ENCODE measurements at places on chromosomes 3 and 15.

DNA sequence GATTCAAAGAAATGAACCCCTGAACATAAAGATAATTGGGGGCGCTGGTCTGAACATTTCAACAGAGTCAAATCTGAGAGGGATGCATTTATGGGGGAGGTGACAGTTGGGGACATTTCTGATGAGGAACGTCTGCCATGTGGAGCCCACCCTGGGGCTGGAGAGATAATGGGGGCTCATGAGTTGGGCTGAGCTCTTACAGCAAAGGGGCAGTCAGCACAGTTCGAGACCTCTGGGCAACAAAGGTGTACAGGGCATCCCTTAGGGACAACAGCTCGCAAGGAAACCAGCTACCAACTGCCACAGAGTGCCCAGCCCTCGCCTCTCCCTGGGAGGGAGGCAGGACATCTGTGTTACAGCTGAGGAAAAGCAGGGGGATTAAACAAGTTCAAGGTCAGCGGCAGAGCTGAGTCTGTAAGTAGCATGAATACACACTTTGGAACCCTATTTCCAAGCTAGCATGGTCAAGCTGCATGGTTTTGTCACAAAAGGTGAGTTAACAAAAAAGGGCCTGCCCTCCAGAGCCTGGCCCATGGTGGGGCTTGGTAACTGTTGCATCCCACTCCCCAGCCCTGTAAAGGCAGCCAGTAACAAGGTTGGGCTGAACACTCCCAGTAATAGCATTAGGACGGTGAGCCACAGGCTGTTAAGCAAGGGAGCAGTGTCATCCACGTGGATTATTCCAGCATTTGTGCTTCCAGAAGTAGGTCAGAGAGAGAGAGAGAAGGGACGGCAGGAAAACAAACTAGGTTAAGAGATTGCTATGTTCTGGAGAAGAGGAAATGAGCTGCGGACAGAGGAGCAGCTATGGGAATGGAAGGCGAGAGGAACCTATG lies 4.3 kb downstream of the GNB5 start:
- no peak for DNase-seq

DNA sequence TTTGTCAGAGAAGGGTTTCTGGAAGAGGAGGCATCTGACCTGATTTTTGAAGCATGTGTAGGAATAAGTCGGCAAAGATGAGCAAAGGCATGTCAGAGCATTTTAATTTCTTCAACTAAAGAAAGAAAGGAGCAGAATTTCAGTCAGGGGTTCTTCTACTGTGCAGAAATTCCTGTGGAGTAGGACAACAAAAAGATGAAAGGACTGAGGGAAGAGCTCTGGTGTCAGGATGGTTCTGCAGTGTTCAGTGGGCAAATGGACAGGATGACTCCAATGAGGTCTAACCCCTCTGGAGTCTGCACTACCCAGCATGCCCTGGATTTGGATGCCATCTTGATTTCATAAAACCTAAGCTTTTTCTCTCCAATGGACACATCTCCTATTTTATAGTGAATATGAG lies 47.7 kb upstream of the SIAH2 start:
- DNase-seq, result no peak

- no peak for DNase-seq
Observed at GRCh38 chr15:29750754-29751153, 71.5 kb downstream of the TJP1 start.

- DNase-seq, result peak; percentile 49
Observed at GRCh38 chr15:88897456-88898194, 2.3 kb upstream of the HAPLN3 start.

- no peak for DNase-seq
Observed at GRCh38 chr3:158696618-158697017, 24.2 kb upstream of the LXN start.

DNA sequence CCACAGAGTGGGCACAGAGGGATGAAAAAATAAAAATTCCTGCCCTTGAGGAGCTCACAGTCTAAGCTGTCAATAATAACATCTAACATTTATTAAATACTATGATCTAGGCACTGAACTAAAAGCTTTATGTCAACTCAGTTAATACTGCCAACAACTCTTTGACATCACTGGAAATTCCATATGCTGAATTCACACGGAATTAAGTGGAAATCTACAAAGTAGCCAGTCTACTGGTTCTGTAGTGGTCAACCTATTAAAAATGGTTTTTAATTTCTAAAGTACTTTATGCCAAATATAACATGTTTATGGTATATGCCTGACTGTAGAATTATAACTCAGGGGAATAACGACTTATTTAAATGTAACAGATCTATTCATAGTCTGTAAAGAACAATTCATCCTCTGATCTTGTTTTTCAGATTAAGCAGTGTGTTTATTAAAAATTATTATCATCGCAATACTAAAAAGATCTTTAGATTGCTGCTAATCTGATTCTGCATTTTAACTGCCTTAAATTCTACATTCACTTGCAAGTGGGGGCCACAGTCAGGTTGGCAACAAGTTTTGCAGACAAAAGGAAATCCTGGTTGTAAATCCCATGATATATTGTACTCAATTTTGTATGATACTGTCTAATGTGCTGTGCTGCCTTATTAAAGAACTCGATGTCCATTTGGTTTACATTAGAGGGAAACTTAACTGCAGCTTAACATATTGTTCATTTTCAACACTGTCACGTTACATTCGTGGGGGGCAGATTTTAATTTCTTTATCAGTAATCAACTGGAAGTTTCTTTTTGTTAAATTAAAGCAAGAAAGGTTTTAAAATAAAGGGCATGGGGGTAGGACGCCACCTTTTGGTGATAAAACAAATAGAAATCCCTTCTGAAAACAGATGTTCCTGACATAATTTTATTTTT lies 2.6 kb upstream of the FOXP1 start:
- DNase-seq, result no peak

- peak; percentile 28 for DNase-seq
Observed at GRCh38 chr3:128804017-128804810, 75.2 kb upstream of the ACAD9 start.

- DNase-seq, result no peak
Observed at GRCh38 chr3:160665784-160666526, 11.0 kb upstream of the ARL14 start.

DNA sequence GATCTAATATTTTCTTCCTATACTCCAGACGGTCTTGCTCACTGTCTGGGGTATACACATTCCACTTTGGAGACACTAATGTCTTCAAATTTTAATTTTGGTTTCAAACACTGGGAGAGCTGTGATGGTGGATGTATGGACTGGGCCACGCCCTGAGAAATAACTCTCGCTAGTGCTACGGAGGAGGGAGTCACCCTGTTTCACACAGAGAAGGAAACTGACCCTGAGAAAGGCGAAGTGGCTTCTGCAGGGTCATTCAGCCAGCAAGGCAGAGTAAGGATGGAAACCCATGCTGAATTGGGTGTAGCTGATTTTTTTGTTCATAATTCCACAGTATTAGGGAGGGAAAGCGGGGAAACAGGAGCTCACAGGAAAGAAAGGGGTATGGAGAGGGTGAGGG lies 8.6 kb upstream of the SKIC8 start:
- DNase-seq, result no peak

GRCh38 chr3:98445949-98446406 lies 17.0 kb upstream of the OR5K1 start:
- no peak for DNase-seq

DNA sequence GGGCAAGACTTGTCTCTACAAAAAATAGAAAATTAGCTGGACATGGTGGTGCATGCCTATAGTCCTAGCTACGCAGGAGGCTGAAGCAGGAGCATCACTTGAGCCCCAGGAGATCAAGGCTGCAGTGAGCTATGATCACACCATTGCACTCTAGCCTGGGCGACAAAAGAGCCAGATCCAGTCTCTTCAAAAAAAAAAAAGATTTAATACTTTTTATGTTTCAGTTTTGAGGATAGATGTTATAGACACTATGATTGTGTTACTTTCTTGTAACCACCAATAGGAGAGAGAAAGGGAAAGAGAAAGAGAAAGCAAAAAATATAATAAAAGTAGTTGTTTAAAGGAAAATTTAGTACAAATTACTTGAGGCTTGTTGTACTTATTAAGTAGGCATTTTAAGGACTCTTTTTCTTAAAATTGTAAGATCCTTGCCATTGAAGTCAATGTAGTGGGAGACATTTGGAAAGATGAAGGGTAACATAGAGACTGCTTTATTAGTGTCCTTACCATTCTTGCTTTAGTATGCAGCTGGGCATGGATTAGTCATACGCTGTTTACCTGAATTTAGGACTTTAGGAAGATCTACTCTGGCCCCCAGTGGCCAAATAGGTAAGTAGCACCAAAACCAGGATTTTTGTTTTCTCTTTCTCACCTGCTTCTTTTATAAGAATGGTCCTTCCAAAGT lies 35.1 kb upstream of the ZDHHC23 start:
- peak; percentile 33 for DNase-seq

DNA sequence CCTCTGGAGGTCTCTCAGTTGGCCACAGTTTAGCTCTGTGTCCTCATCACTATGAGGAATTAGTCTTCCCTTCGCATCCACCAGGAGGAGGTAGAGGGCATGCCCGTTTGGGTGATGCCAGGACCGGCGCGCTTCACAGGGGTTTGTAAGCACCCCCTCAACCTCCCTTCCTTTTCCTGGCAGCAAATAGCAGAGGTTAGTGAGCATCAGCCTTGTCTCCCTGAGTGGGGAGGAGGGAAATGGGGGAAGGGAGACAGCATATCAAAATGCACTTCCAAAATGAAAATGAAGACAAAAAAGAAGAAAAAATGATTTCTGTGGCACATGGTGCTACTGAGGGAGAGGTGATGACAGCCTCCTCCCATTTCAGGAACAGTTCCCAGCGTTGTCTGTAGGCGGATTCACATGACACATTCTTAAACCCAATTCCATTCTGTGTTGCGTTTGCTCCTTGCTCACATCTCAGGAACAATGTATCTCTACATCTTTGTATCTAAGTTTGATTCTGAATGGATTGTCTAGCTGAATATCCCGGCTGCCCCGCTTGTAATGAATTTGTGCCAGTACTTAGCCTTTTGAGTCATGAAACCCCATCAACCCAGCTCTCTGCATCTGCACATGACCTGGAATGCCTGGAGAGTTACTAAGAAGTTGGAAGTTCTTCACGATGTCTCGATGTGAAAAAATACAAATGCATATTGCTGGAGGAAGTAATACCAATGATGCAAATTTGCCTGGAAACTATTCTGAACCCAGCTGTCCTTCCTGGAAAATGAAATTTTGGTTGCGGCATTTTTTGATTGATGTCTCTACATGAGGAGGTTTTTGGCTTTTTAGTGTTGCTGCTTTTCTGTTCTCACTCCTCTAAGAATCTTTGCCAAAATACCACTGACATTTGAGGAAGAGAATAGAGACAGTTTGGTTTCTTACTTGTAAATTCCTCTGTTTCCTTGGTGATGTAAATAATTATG lies 45.2 kb downstream of the TYRO3 start:
- DNase-seq, result peak; percentile 40

DNA sequence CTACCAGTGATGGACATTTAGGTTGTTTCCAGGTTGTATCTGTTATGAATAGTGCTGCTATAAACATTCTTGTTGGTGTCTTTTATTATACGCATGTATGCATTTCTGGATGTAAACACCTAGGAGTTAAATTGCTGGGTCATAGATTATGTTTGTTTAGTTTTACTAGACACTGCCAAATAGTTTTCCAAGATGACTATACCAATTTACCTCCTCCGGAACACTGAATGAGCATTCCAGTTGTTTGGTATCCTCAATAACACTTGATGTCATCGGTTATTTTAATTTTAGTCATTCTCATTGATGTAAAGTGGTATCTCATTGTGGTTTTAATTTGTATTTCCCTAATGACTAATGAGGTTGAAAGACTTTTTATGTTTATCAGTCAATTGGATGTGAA lies 36.6 kb upstream of the ARID3B start:
- DNase-seq, result no peak

GRCh38 chr3:194761384-194761783 lies 75.7 kb downstream of the FAM43A start:
- DNase-seq, result no peak

GRCh38 chr15:60155661-60156060 lies 151.6 kb downstream of the FOXB1 start:
- DNase-seq, result no peak

- no peak for DNase-seq
Observed at GRCh38 chr3:64462203-64462602, 225.6 kb downstream of the ADAMTS9 start.

- DNase-seq, result peak; percentile 10
Observed at GRCh38 chr3:138332472-138333073, 2.9 kb upstream of the NME9 start.

DNA sequence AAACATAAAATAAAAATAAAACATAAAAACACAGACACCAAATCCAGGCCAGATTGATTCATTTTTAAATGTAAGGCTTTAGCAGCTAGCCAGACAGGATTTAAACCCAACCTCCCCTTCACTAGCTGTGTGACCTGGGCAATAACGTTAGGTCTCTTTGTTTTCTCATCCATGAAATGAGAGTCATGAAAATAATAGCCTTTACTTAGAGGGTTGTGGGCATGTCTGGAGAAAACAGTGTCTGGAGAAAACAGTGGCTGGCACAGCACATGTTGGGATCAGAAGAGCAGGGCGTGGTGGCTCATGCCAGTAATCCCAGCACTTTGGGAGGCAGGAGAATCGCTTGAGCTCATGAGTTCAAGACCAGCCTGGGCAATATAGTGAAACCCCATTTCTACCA lies 1.9 kb upstream of the DPPA4 start:
- no peak for DNase-seq

DNA sequence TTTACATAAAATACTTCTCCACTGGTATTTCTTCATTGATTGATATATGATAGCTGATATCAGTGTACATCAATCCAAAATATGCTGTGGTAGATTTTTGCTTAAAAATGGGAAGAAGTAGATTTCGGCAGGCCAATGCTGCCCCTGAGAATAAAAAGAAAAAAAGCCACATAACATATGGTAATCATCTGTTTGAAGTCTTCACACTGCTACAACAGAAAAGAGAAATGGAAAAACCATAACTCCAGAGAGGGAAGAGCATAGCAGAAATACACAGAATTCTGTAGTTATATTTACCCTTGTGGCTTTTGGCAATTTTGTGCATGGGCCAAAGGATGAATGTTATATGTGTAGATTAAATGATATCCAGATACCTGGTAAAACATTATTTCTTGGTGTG lies 143.1 kb upstream of the KCNMB2 start:
- no peak for DNase-seq

GRCh38 chr3:190811775-190812480 lies 50.6 kb downstream of the GMNC start:
- DNase-seq, result no peak

GRCh38 chr3:109385442-109386318 lies 48.3 kb upstream of the DPPA4 start:
- DNase-seq, result no peak

DNA sequence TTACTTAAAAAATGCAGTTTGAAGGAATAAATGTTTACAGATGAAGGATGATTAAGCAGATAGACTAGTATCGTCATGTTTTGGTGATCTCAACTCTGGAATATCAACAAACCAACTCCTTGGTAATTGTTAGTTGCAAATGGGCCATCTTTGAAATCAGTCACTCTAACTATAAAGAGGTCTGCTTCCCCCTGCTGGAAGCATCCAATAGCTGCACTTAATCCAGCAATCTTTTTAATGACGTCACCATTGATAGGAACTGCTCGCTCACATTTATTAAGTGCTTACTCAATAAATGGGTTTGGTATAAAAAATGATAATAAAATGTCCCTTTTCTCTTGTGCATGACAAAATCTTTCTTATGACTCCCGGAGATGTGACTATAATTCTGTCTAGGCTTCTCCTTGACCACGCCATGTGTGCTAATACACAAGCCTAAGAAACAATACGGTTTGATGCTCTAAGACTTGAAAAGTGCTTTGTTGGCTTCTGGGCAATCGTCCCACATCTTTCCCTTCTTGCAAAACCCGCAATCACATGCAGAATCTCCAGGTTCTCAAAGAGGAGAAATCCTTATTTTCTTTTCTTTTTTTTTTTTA lies 227.6 kb upstream of the POU1F1 start:
- no peak for DNase-seq

All from CD8-positive, alpha-beta memory T cell (primary cell).